Tibial nerve (tissue), 4 donors: ENCODE measurements at places on chromosomes 16 and 17. TPM values are rescaled to one million over a fixed set of nuclear protein-coding genes. Genes with fewer than 3 reads are reported as not detected.

Gene GRAPL
- 2.1 TPM for total RNA-seq

DNA sequence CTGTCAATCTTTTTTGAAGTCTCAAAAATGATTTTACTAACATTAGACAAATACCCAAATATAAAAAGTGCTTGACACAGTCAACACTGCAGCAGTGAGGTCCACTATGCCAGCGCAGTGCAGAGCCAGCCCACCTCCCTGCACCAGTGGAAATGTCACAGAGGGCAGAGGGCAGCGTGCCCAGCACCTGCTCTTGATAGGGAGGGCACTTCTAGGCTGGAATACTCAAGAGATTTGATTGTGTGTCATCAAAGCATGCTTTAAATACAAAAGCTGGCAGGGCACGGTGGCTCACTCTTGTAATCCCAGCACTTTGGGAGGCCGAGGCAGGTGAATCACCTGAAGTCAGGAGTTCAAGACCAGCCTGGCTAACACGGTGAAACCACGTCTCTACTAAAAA is 136.0 kb downstream of the ANKRD11 start:
- no peak for DNase-seq

- no peak for DNase-seq
These were observed 11.4 kb upstream of the MRPS23 start for GRCh38 chr17:57861000-57861789.

DNA sequence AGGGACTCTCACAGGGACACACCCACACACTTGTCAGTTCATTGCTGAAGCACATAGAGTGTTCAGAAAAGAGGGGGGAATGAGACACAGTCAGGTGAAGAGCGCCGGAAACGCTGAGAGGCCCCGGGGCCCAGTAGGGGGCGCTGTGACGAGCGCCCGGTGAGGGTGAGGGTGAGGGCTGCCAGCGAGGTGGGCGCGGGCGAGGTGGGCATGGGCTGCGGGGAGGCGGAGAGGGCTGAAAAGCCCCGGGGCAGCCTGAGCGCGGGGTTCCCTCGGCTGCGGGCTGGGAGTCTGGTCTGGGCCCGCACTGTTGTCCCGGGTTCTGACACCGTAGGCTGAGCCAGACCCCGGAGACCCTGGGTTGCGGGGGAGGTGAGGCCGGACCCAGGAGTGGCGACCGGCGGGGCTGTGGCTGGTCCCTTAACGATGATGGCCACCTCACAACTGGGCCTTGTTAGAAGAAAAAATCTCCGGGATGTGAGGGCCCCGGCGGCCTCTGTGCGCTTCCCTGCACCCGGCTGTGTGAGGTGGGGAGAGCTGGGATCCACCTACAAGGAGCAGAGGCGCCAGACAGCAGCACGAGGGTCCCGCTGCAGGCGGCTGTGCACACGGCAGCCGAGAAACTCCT is 91.4 kb downstream of the C16orf78 start:
- no peak for DNase-seq

GRCh38 chr17:1008008-1008761 is 11.3 kb downstream of the TIMM22 start:
- peak; percentile 61 for DNase-seq

DNA sequence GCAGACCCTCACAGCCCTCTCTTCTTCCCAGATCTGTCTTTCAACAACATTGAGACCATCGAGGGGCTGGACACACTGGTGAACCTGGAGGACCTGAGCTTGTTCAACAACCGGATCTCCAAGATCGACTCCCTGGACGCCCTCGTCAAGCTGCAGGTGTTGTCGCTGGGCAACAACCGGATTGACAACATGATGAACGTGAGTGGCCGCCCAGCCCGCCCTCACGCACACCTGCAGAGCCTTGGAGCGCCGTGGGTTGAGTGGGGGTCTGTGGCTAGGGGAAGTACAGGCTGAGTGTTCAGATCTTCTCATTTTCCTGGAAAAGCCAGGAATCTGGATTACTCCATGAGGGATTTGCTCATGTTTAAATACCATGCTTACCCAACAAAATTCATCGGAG is 15.2 kb downstream of the DRC3 start:
- no peak for DNase-seq

DNA sequence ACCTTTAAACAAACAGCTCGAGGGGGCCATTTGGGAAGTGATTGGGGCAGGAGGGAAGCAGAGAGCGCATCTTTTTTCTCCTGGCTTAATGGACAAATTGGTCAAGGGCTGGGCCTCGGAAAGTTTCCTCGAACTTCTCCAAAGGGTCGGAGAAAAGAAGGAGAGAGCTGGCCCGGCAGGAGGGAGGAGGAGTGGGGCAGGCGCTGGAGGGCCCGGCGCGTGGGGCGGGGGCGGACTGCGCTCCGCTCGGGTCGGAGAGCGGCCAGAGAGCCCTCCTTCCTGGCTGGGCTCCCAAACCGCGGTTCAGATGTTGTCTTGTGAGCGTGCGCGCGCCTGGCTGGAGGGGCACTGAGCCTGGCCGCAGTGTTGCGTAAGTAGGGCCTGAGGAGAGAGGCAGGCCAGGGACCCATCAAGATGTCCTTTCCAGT is 1.2 kb downstream of the MMP2 start:
- DNase-seq = peak; percentile 91

- DNase-seq = no peak
These were observed 21.2 kb upstream of the PHAF1 start for GRCh38 chr16:67088551-67088950.
